Left kidney (tissue), 8 donors: ENCODE measurements at places on chromosomes 3 and 15. TPM values are rescaled to one million over a fixed set of nuclear protein-coding genes. Genes with fewer than 3 reads are reported as not detected.

The LRRC2 gene
- polyA plus RNA-seq = 1.8 TPM

The MESP1 gene
- polyA plus RNA-seq = 0.52 TPM

The CEMIP gene
- polyA plus RNA-seq = 6.7 TPM

The IL17RE gene
- 18.6 TPM for polyA plus RNA-seq

The TERC gene
- polyA plus RNA-seq = 0.35 TPM

The NRROS gene
- polyA plus RNA-seq = 2.6 TPM

The NOX5 gene
- polyA plus RNA-seq = 1.5 TPM

The C3orf22 gene
- 0.10 TPM for polyA plus RNA-seq

The MINAR1 gene
- polyA plus RNA-seq = 1.6 TPM

The DNAH12 gene
- polyA plus RNA-seq = 3.0 TPM

The LDHAL6B gene
- polyA plus RNA-seq = 0.23 TPM

The CHRM5 gene
- polyA plus RNA-seq = 0.35 TPM

The OR4F6 gene
- polyA plus RNA-seq = not detected

The NFKBIZ gene
- polyA plus RNA-seq = 16.5 TPM

The GHSR gene
- not detected for polyA plus RNA-seq

The CPLX3 gene
- not detected for polyA plus RNA-seq

The CNTN4 gene
- 30.1 TPM for polyA plus RNA-seq

The TMOD2 gene
- polyA plus RNA-seq = 5.7 TPM

The SUMF1 gene
- 44.0 TPM for polyA plus RNA-seq

The A4GNT gene
- polyA plus RNA-seq = 1.8 TPM

The ACKR4 gene
- polyA plus RNA-seq = 1.6 TPM

The ALPK3 gene
- 20.7 TPM for polyA plus RNA-seq

The TASOR gene
- polyA plus RNA-seq = 108 TPM

The KNG1 gene
- polyA plus RNA-seq = 56.9 TPM

The LRRC15 gene
- polyA plus RNA-seq = not detected

The FANCD2OS gene
- 0.81 TPM for polyA plus RNA-seq

The SI gene
- polyA plus RNA-seq = not detected

The UROC1 gene
- polyA plus RNA-seq = 0.15 TPM

The MNS1 gene
- 35.2 TPM for polyA plus RNA-seq

The SLC22A13 gene
- polyA plus RNA-seq = 4.4 TPM

The COX17 gene
- 36.7 TPM for polyA plus RNA-seq

The IGF2BP2 gene
- polyA plus RNA-seq = 129 TPM

The ROBO1 gene
- polyA plus RNA-seq = 130 TPM

The TGM5 gene
- not detected for polyA plus RNA-seq

The SLC35G2 gene
- polyA plus RNA-seq = 5.1 TPM

The C3orf85 gene
- polyA plus RNA-seq = 17.9 TPM

The PLS1 gene
- 28.9 TPM for polyA plus RNA-seq

The C3orf49 gene
- 1.00 TPM for polyA plus RNA-seq

The XIRP1 gene
- polyA plus RNA-seq = 0.25 TPM

The CFAP20DC gene
- 5.4 TPM for polyA plus RNA-seq

The SLC24A5 gene
- polyA plus RNA-seq = 2.0 TPM
